ENCODE measurements at places on chromosomes 12 and 14.

- DNase-seq, result no peak
Measured at GRCh38 chr14:32370714-32371113, 41.6 kb downstream of the AKAP6 start.

- no peak for DNase-seq
Measured at GRCh38 chr12:50985322-50985721, 33.0 kb downstream of the HIGD1C start.

DNA sequence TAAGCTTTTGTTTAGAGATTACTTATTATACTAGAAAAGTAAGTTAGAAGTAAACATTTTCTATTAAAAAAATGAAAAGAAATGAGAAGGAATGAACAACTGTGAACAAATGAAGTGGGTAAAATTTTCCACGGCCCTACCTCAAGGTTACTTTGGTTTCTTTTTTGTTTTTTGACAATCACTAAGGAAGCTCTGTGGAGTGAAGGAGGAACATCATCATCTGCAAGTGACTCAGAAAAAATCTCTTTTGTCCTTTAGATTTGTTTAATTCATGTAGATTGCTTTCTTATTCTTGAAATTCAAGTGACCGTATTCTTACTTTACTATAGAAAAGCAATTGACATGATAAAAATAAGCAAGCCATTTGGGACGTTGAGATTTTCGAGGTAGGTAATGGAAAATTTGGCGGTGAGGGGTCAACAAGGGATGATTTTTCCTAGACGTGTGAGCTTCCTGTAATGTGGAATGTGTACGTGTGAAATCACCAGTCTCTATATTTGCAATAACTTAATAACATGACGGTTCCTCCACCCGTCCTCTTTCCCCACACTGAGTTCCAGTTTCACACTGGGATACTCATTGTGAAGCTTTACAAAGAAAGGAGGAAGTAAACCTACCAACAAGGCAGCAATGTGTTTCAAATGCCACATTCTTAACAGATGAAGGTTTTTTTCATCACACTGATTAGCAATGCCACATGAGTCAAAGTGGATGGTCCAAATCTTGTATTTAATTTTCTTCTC lies 62.3 kb upstream of the EGLN3 start:
- no peak for DNase-seq

- DNase-seq, result no peak
Measured at GRCh38 chr12:26614011-26614616, 218.9 kb downstream of the ITPR2 start.

GRCh38 chr14:23033251-23033727 lies 1.4 kb downstream of the PSMB5 start:
- no peak for DNase-seq

DNA sequence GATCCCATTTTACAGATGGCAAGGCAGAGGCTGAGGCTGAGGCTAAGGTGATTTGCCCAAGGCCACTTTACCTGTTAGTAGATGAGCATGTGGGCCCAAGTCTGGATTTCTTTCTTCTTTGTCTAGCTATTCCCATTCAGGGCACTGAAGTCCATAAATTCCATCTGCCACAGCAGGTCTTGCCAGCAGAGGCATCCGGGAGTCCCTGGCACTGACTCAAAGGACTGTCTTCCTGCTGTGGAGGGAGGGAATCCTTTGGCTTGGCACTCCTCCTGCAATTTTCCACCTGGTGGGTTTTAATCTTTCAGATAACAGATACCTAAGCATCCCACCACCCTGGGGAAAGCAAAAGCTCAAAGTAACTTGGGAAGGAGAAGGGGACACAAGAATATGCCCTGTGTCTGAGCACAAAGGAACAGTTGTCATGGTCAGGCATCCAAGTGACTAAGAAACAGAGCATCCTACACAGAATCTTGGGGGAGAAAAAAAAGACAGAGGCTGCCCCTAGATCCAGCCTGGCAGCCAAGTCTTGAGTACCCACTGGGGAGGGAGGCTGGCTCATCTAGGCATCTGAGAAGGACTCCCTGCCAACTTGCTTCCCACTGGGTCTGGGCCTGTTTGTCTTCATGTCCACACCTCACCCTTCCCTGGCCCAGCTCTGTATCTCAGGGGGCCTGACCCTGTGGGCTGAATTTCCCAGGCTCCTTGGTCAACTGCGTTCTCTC lies 35.6 kb upstream of the CMKLR1 start:
- DNase-seq, result no peak

DNA sequence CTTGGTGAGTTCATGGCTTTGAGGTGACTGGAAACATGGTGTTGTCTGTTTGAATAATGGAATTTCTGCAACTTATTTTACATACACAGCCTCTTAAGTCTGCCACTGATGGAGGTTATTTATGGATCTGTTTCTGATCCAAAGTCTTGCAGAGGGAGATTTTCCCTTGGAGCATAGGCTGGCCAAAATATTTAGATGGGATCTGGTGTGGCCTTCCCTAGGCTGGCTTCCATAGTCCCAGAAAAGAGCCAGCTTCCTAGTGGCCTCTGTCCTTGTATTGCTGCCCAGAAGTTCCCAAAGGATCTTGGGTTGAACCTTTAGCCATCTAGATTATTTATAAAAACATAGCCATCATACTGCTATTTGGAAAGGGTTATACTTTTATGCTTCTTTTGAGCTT lies 491.1 kb upstream of the RGS6 start:
- DNase-seq, result no peak

DNA sequence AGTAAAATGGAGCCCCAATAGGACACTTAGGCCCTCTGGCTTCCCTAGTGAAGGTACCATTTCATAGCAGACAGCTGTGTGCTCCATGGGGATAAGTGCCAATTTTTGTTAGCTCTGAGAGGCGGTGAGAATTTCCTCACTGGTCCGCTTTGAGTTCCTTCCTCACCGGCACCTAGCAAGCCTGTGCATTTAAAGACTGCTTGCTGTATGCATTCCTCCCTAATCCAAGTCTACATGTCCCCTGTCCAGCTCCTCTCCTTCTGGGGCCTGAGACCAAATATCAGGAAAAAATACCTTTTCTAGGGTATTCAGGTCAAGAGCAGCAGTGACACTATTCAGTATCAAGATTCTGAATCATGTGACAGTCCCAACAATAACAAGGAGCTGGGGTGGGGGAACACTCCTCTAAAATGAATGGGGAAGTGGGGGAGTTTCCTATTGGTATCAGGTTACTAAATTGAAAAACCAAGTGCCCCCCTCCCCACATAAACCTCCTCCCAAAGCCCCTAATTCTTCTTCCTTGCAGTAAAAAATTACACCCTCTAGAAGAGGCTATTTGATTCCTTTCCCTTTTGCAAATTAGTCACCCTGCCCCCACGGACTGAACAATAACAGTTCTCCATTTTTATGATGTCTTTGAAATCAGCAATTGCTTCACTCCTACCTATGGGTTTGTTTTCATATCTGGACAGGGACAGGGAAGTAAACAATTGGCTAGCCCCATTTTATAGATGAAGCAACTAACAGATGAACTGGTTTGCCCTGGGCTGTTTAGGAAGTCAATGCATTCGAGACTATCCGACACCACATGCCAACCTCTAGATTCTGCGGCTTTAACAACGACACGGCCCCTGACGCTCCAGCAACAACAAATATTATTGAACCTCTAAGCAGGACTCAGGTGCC lies 28.9 kb downstream of the BCL11B start:
- DNase-seq, result no peak

DNA sequence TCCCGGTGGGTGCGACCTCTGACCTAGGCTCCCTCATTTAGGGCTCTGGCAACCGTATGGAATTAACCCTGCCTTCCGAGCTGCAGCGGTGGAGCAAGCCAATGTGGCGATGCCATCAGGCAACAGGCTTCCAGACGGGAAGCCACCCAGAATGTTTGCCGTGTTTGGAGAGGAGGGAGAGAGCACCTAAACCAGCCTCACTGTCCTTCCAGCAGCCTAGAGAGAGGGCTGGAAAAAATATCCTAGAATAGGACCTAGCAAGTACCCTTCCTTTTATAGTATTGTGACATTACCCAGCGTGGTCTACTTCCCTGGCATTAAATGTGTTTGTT lies 287 bp upstream of the SLC2A13 start:
- DNase-seq, result peak; percentile 78

DNA sequence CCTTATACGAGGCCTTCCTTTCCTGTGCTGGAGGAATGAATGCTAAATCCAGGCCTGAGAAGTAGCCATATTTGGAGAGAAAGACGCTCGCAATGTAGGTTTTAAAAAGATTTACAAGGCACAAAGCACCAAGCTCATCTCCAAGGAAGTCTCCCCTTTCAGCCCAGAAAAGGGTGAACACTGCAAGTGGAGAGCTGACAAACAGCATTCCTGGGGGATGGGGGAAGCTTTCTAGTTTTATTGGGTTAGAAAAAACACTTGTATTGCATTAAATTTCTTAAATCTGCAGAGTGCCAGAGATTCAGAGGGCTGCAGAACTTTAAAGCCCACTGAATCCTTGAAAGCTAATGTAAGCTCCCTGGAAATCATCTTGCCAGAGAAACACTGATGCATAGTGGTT lies 34.6 kb downstream of the CCDC60 start:
- no peak for DNase-seq

DNA sequence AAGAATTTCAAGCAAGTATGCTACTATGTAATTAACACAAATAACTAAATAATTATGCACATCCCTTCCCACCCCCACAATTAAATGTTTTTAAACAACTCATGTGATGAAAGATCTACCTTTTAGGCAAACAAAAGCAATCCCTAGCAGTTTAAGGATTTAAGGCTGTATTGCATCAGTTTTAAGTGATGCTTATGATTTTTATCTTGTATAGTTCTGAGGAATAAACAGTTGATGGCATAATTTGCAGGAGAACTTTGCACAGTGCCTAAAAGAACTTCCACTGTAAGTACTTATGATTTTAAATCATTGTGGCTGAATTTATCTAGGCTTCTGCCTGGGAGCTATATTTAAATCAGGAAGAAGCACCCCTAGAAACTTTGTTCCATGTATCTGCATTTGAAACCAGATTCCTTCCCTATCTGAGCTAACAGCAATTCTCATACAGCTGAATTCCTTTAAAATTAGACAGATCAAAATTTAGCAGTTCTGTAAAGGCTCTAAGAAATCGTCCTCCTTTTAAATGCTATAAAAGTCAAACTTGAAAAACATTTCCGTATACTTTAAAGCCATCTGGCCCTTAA lies 388.6 kb downstream of the BCAT1 start:
- DNase-seq, result no peak

- DNase-seq, result no peak
Measured at GRCh38 chr14:68244262-68244980, 424.8 kb downstream of the RAD51B start.

- DNase-seq, result no peak
Measured at GRCh38 chr12:10501030-10501429, 4.7 kb upstream of the EIF2S3B start.

DNA sequence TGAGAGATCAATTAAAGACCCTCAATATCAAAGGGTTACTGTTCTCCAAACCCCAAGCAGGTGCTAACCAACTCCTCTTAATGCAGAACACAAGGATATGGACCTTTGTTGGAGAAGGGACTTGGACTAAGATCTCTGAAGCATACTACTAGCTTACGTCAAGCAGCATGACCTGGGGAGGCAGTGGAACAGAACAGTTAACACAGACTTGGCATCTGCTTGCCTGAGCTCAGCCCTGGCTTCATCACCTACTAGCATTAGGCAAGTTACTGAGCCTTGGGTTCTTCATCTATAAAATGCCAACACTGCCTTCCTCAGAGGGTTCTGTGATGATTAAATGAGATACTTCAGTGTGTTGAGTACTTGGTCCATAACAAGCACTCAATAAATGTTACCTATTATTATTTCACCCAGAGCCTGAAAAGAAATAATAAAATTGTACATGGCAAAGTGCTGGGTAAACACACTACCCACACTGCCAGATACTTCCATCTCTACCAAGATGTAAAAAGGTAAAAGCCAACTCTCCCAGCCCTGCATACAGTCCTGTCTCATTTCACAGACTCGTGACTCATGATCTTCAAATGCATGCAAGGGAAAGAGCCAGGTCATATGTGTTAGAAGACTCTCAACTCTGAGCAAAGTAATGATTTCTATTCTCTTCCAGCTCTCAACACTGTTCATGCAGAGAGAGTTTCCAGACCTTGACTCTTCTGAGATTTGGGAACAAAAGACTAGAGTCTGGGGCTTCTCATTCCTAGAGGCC lies 39.7 kb downstream of the FMNL3 start:
- DNase-seq, result no peak

DNA sequence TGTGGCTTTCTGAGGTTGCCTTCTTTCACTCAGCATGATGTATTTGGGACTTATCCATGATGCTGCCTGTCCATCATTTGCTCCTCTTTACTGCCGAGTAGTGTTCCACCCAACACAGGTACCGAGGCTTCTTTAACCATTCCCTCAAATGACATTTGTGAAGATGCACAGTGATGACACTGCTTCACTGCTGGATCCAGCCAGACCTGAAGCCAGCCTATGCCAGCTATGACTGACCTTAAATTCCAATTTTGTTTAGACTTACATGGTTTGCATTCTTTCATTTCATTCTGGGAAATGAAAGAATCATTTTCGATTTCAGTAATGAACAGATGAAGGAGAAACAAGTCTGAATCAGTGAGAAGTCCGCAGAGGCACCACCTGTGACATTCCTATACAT lies 271.0 kb downstream of the AACS start:
- no peak for DNase-seq

GRCh38 chr12:104578453-104578852 lies 121.7 kb downstream of the CHST11 start:
- DNase-seq, result no peak

GRCh38 chr12:1056390-1056789 lies 65.4 kb downstream of the ERC1 start:
- DNase-seq, result no peak

DNA sequence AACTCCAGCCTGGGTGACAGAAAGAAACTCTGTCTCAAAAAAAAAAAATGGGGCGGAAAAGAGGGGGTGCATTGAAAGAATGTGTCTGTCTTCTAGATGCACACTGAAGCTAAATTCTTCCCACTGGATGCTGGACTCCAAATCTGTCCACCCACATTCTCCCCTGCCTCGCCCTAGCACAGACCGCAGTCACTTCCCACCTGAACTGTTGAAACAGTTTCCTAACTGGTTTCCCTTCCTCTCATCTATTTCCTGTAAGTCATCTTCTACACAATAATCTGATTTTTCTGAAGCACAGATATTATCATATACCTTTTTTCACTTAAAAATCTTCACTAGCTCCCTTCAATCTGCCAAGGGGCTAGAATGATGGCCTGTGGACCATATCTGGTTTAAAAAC lies 1.5 kb upstream of the HCAR1 start:
- DNase-seq, result no peak

GRCh38 chr12:93886533-93887511 lies 209.6 kb downstream of the CRADD start:
- DNase-seq, result no peak

- no peak for DNase-seq
Measured at GRCh38 chr12:57846285-57846576, 298 bp downstream of the CTDSP2 start.

- no peak for DNase-seq
Measured at GRCh38 chr14:61521773-61522172, 173.5 kb upstream of the HIF1A start.

- no peak for DNase-seq
Measured at GRCh38 chr14:68441542-68441941, 351.3 kb downstream of the ZFP36L1 start.

- no peak for DNase-seq
Measured at GRCh38 chr12:127238107-127238506, 1028.9 kb upstream of the TMEM132C start.

GRCh38 chr12:102459314-102459713 lies 21.0 kb downstream of the IGF1 start:
- DNase-seq, result no peak

- DNase-seq, result no peak
Measured at GRCh38 chr12:6335451-6336078, 6.3 kb downstream of the TNFRSF1A start.
